ENCODE measurements at places on chromosomes 3 and 15. TPM values are rescaled to one million over a fixed set of nuclear protein-coding genes. Genes with fewer than 3 reads are reported as not detected.

The NBEAL2 gene
- total RNA-seq: 7.1 TPM

The DUOXA2 gene
- total RNA-seq: not detected

The CNTN3 gene
- total RNA-seq: 0.78 TPM

The DOCK3 gene
- under 0.01 TPM for total RNA-seq

The RAB6B gene
- 0.65 TPM for total RNA-seq

The UCN2 gene
- total RNA-seq: 3.1 TPM

The CEMIP gene
- total RNA-seq: 5.0 TPM

The CKMT1B gene
- not detected for total RNA-seq

The TP63 gene
- 0.16 TPM for total RNA-seq

The TMCO5A gene
- not detected for total RNA-seq

The NEO1 gene
- 16.2 TPM for total RNA-seq

The SLC28A2 gene
- not detected for total RNA-seq

The A4GNT gene
- total RNA-seq: not detected

The SETD5 gene
- 52.2 TPM for total RNA-seq

The PRSS50 gene
- total RNA-seq: not detected

The SERINC4 gene
- total RNA-seq: not detected

The OXTR gene
- total RNA-seq: 4.3 TPM

The KLHL6 gene
- total RNA-seq: under 0.01 TPM

The PARP15 gene
- under 0.01 TPM for total RNA-seq

The INSYN1 gene
- 0.52 TPM for total RNA-seq

The EPB42 gene
- not detected for total RNA-seq

The ZNF80 gene
- not detected for total RNA-seq

The CACNA2D2 gene
- 0.08 TPM for total RNA-seq

The TMEM207 gene
- total RNA-seq: not detected

The ESYT3 gene
- not detected for total RNA-seq

The PIK3R4 gene
- total RNA-seq: 29.3 TPM

The SPTBN5 gene
- 0.24 TPM for total RNA-seq

The CCDC54 gene
- total RNA-seq: not detected

The CNTN4 gene
- total RNA-seq: 2.3 TPM

The TFRC gene
- 40.2 TPM for total RNA-seq

The FAM107A gene
- total RNA-seq: 0.32 TPM

The CAMKV gene
- total RNA-seq: not detected

The ERC2 gene
- 1.4 TPM for total RNA-seq

The SI gene
- total RNA-seq: not detected

The ZNF385D gene
- total RNA-seq: 0.40 TPM

The BBS4 gene
- 13.2 TPM for total RNA-seq

The POMGNT2 gene
- total RNA-seq: 22.4 TPM

The UBAP1L gene
- total RNA-seq: 2.5 TPM

The CDAN1 gene
- 9.1 TPM for total RNA-seq

The FBLN2 gene
- 25.2 TPM for total RNA-seq
